Right renal pelvis (tissue), 4 donors: ENCODE measurements at places on chromosomes 6 and 20. TPM values are rescaled to one million over a fixed set of nuclear protein-coding genes. Genes with fewer than 3 reads are reported as not detected.

Gene KHDC1L
- 0.37 TPM for polyA plus RNA-seq

Gene CYP24A1
- 1.2 TPM for polyA plus RNA-seq

Gene CDSN
- polyA plus RNA-seq: not detected

Gene TAP2
- 13.5 TPM for polyA plus RNA-seq

Gene GUCA1A
- 0.29 TPM for polyA plus RNA-seq

Gene FBXO9
- polyA plus RNA-seq: 103 TPM

Gene SERPINB1
- 22.1 TPM for polyA plus RNA-seq

Gene BCLAF1
- polyA plus RNA-seq: 224 TPM

Gene RAB44
- 0.06 TPM for polyA plus RNA-seq
